Heart left ventricle (tissue), 16 donors: ENCODE measurements at places on chromosomes 1 and 21.
A peak's percentile ranks its signal among the peaks of the same experiment; 100 is the strongest.

- no peak overlapping the region for H3K4me3 ChIP-seq
- no peaks in the 10 kb centered on the region for H3K36me3 ChIP-seq
- H3K4me1 ChIP-seq, result no peaks in the 10 kb centered on the region
- no peak for DNase-seq
Measured at GRCh38 chr1:241081473-241081872, 275.5 kb downstream of the RGS7 start.

DNA sequence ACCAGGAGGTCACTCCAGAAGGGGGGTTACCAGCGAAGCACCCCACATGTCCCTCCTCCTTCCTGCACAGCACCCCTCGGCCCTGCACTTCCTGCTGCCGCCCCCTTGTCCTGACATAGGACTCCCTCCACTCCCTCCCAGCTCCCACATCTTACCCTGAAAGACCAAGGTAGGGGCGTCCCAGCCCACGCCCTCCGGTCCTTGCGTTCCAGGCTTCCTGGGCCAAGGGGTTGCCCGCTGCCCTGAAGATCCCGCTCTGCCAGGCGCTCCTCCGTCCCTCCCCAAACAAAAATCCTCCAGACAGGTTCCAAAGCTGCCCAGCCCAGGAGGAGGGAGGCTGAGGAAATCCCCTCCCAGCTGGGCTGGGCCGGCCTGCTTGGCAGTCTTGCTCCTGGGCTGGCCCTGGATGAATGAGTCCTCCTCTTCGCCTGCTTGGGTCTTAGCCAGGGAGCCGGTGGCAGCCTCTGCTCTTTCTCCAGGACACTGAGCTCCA lies at the start of gene RHBDL2:
Gene RHBDL2, minus strand, starts transcription at position 304 of the 493 bp plus-strand sequence. CDS start 22,618 bp downstream, outside the sequence.
- H3K4me3 ChIP-seq, result peak within 1 kb of the TSS; percentile 25
- DNase-seq, result peak; percentile 77
- H3K27me3 ChIP-seq, result no peaks in the 10 kb centered on the region
- H3K4me1 ChIP-seq, result peaks cover 6% of the 10 kb centered on the region
- H3K27ac ChIP-seq, result no peak within 1 kb of the TSS

DNA sequence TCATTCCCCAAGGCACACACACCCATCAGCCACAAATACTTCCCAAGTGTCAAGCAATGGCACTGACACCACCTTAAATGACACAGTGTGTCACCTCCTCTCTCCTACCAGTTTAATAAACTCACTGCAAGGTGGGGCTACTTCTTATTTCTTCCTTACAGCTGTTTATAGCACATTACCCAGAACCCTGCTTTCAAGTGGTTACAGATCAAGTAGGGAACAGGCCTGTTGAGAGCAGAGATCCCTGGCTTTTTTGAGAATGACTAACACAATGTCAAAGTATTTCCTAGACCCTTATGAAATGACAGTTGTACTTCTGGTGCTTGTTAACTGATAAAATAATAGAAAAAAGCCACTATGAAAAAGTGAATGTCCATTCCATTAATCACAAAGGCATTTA lies 19.8 kb downstream of the ZBTB17 start:
- H3K4me3 ChIP-seq, result no peak overlapping the region
- DNase-seq, result no peak
- H3K27me3 ChIP-seq, result no peaks in the 10 kb centered on the region
- H3K27ac ChIP-seq, result no peak overlapping the region

DNA sequence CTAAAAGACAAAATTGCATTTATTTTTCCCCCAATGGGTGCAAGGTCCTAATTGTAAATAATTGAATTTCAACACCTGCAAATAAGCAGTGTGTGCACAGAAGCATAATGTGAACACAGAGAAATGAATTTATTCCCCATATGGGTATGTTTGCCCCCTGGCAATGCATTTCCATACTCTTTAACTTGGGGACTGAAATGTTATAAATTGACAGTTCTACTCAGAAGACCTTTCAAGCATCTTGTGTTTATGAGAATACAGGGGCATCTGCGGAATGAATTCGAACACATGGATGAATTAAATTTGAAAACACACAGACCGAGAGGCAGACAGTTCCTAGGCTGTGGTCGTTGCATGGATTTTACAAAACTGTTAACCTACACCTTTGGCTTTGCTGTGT lies 3.5 kb downstream of the PBX1 start:
- H3K4me1 ChIP-seq, result peaks cover 34% of the 10 kb centered on the region
- no peaks in the 10 kb centered on the region for H3K36me3 ChIP-seq
- no peak for DNase-seq
- H3K27me3 ChIP-seq, result peaks cover 6% of the 10 kb centered on the region
- H3K4me3 ChIP-seq, result peak overlapping the region; percentile 33
- peak overlapping the region; percentile 87 for H3K27ac ChIP-seq

GRCh38 chr1:81954534-81955020 lies 153.8 kb downstream of the ADGRL2 start:
- DNase-seq, result no peak
- peaks cover 53% of the 10 kb centered on the region for H3K36me3 ChIP-seq
- H3K27ac ChIP-seq, result no peak overlapping the region
- H3K4me1 ChIP-seq, result no peaks in the 10 kb centered on the region
- H3K27me3 ChIP-seq, result no peaks in the 10 kb centered on the region

- H3K36me3 ChIP-seq, result no peaks in the 10 kb centered on the region
- DNase-seq, result no peak
- H3K27me3 ChIP-seq, result no peaks in the 10 kb centered on the region
- peaks cover 29% of the 10 kb centered on the region for H3K4me1 ChIP-seq
- peak overlapping the region; percentile 52 for H3K4me3 ChIP-seq
- peak overlapping the region; percentile 48 for H3K27ac ChIP-seq
Measured at GRCh38 chr21:38496224-38496623, 2.1 kb downstream of the ERG start.

DNA sequence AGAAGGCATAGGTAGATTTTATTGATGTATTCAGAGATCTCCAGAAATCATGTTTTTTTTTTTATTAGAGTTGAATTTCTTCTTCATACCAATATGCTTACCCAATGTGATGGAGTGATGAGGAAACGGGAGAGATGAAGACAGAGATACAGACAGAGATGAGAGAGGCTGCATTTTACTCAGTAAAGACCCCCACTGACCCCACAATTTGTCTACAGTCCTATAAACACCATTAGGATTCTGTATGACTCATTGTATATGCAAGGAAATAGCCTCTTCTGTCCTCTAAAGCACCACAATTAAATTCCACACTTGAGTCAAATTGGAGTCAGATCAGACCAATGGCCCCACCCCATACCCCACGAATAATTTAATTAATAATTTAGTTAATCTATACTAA lies 44.0 kb downstream of the RUNX1 start:
- no peaks in the 10 kb centered on the region for H3K4me1 ChIP-seq
- no peak for DNase-seq
- no peak overlapping the region for H3K4me3 ChIP-seq
- no peaks in the 10 kb centered on the region for H3K27me3 ChIP-seq
- H3K36me3 ChIP-seq, result no peaks in the 10 kb centered on the region

DNA sequence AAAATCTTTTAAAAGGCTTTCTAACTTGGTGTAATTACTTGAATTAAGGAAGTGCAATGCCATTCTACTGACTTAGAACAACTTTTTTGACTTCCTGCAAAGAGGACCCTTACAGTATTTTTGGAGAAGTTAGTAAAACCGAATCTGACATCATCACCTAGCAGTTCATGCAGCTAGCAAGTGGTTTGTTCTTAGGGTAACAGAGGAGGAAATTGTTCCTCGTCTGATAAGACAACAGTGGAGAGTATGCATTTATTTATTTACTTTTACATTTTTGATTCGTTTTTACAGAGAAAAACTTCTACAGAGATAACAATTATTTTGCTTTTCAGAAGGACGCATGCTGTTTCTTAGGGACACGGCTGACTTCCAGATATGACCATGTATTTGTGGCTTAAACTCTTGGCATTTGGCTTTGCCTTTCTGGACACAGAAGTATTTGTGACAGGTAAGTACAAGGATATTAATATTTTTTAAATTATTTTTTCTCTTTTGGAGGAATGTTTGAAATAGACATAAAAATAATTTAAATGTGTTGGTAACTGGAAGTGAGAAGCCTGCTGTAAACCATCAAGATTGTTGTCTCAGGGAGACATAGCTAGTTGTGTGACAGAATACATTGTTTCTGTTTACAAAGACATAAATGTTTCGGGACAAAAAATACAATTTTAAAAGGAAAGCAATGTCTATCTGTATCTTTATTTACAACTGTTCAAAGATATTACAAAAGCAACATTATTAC lies at the start of gene PTPRC:
Gene PTPRC, plus strand, starts transcription at position 147 of the 742 bp plus-strand sequence. Its CDS starts 229 bp downstream, at position 376.
- no peaks in the 10 kb centered on the region for H3K27me3 ChIP-seq
- peak within 1 kb of the TSS; percentile 7 for H3K4me3 ChIP-seq
- no peaks in the 10 kb centered on the region for H3K4me1 ChIP-seq
- DNase-seq, result no peak
- H3K36me3 ChIP-seq, result no peaks in the 10 kb centered on the region
